EH (cell line): ENCODE measurements at places on chromosomes 3 and 15.

- peak; percentile 5 for DNase-seq
These were observed 65.1 kb downstream of the GOLIM4 start for GRCh38 chr3:168030577-168030976.

GRCh38 chr3:192187485-192188051 is 539.8 kb downstream of the FGF12 start:
- no peak for DNase-seq

DNA sequence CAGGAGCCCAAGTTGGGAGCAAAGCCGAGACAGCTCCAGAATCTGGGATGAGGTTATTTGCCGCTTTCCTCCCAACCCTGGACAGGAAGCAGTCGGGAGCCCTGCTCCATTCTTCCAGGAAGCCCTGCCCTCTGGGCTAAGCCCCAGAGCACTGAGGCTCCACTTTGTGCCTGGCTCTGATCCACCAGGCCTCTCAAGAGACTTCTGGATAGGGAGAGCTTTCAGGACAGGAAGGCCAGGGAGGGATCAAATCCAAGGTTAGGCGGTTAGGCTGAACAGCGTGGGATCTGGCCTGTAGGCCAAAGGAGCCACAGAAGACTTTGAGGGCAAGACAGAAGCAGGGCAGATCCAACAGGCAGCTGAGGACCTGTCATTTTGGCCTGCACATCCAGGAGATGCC is 835 bp downstream of the STOML1 start:
- DNase-seq, result peak; percentile 56

GRCh38 chr3:80677796-80678195 is 910.0 kb upstream of the ROBO1 start:
- peak; percentile 35 for DNase-seq

DNA sequence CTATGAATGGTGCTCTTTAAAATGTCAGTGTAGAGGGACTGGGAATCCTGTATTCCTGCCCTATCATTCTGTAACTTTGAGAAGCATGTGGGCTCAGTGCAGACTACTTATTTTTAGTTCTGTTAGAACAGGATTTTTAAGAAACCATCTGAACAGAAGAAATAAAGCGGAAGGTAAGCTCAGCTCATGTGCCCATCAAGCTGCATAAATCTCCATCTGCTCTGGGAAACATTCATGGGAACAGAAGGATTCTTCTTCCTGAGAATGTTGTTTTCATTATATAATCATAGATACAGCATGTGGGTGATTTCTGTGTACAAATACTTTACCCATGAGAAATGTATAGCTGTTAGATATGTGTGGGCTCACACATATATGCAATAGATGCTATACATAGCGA is 69.9 kb downstream of the SIDT1 start:
- no peak for DNase-seq

DNA sequence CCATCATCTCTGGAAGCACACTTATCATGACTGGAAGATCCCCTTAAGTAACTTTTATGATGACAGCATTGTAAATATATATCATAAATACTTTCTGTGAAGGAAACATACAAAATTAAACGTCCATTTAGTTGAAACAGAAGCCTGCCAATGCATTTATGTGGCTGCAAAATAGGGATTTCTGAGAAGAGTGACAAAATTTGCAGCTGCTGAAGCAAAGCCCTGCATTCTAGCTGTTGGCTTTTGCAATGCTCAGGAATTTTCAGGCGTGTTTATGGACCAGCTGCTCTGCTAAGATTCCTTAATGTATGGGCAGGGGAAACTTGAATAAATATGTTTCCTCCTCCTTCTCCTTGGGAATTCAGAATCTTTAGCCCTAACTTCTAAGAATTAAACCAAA is 137.3 kb downstream of the CACNA2D3 start:
- DNase-seq, result no peak

DNA sequence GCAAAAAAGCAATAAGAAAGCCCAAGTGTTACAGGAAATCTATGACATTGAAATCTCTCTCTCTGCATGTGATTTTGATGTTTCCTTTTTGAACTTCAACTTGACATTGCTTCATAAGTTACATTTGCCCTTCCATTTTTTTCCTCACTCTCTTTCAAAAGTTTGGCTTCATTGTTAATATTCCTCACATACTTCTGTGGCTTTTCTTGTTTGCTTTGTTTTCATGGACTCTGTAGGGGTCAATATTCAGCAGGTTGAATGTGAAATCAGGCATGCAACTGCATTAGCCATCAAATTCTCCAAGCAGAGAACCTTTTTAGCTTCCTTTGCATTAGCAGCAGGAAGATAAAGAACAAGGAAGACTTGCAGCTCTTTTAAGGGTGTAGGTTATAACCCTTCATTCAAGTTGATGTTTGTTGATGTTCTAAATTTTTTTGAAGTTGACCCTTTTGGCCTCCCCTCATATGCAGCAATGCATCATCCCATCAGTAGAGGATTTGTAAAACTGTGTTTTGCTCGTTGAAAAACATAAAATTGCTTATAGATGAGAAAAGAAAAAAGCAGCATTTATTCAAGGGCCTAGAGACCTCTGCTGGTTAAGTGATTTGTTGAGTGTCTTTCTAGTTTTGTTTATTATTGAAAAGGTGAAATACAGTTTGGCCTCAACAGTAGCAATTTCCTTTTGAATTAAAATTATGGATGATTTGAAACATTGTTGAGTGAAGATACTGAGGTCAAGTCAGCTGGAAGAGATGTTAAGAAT is 211.4 kb downstream of the IL5RA start:
- no peak for DNase-seq

DNA sequence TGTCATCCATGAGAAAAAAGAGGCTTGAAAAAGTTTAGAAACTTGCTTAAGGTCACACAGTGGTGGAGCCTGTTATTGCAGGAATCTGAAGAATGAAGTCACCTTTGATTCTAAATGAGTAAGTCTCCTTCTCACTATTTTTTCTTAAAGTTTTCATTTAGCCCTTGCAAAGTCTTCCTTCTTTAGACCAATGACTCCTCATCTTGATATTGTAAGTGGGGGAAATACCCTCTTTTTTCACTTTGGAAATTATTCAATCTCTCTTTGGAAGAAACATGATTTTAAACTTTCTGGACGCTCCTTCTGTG is 787 bp upstream of the SLMAP start:
- DNase-seq, result peak; percentile 32

GRCh38 chr15:58522391-58522790 is 90.6 kb downstream of the LIPC start:
- no peak for DNase-seq

DNA sequence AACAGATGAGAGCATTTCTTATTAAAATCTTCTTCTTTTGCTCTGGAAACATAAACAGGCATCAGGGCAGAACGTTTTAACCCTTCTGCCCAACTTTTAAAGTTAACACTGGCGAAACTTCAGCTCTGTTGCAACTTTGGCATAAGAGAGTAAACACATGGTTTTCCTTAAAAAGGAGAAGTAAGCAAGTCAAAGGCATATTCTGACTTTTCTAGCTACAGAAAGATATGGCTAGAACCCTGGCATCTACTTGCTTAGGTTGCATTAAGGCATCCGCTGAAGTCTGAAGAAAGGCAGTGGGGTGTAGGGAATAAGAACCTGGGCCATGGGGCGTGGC is 13.3 kb upstream of the IL16 start:
- DNase-seq, result no peak

GRCh38 chr3:134765468-134765867 is 29.6 kb upstream of the EPHB1 start:
- no peak for DNase-seq

GRCh38 chr3:196617256-196617655 is 22.2 kb upstream of the NRROS start:
- no peak for DNase-seq

GRCh38 chr15:80152896-80153876 is at the start of gene FAH:
Gene FAH (plus strand): TSS chr15:80152999. CDS start chr15:80153055, 56 bp downstream.
- DNase-seq, result peak; percentile 74
